ENCODE measurements at places on chromosomes 12 and 14. TPM values are rescaled to one million over a fixed set of nuclear protein-coding genes. Genes with fewer than 3 reads are reported as not detected.

Gene C2CD5
- 6.6 TPM for total RNA-seq

Gene KERA
- not detected for total RNA-seq

Gene RPGRIP1
- not detected for total RNA-seq

Gene TAS2R8
- total RNA-seq = not detected

Gene GPR137C
- 0.26 TPM for total RNA-seq

Gene PPP1R1A
- not detected for total RNA-seq

Gene KIF5A
- 0.26 TPM for total RNA-seq

Gene BICD1
- total RNA-seq = 6.1 TPM

Gene AHNAK2
- 367 TPM for total RNA-seq

Gene SERPINA12
- not detected for total RNA-seq

Gene AQP6
- total RNA-seq = not detected

Gene GLIPR1L1
- total RNA-seq = not detected

Gene TMED8
- total RNA-seq = 8.2 TPM

Gene ACRBP
- total RNA-seq = 0.51 TPM

Gene DEGS2
- total RNA-seq = 9.7 TPM

Gene BHLHE41
- 2.1 TPM for total RNA-seq

Gene GPRC5D
- total RNA-seq = not detected

Gene FGF6
- total RNA-seq = not detected

Gene CLEC14A
- total RNA-seq = not detected

Gene ING4
- total RNA-seq = 22.0 TPM

Gene MAP1LC3B2
- total RNA-seq = 1.8 TPM

Gene EFS
- total RNA-seq = 5.4 TPM

Gene AGAP2
- under 0.01 TPM for total RNA-seq

Gene MFAP5
- 6.6 TPM for total RNA-seq

Gene KLRC1
- total RNA-seq = not detected

Gene FOXG1
- not detected for total RNA-seq

Gene CMTM5
- not detected for total RNA-seq

Gene CD163L1
- total RNA-seq = not detected

Gene KLRG1
- total RNA-seq = under 0.01 TPM

Gene UNC79
- under 0.01 TPM for total RNA-seq

Gene BMP4
- total RNA-seq = 0.13 TPM

Gene ALX1
- total RNA-seq = 0.26 TPM

Gene LRRC43
- total RNA-seq = under 0.01 TPM
